Forelimb muscle (tissue), 1 donor: ENCODE measurements at places on chromosomes 12 and 14.

- DNase-seq = no peak
Measured at GRCh38 chr12:27922531-27923139, 49.9 kb downstream of the PTHLH start.

DNA sequence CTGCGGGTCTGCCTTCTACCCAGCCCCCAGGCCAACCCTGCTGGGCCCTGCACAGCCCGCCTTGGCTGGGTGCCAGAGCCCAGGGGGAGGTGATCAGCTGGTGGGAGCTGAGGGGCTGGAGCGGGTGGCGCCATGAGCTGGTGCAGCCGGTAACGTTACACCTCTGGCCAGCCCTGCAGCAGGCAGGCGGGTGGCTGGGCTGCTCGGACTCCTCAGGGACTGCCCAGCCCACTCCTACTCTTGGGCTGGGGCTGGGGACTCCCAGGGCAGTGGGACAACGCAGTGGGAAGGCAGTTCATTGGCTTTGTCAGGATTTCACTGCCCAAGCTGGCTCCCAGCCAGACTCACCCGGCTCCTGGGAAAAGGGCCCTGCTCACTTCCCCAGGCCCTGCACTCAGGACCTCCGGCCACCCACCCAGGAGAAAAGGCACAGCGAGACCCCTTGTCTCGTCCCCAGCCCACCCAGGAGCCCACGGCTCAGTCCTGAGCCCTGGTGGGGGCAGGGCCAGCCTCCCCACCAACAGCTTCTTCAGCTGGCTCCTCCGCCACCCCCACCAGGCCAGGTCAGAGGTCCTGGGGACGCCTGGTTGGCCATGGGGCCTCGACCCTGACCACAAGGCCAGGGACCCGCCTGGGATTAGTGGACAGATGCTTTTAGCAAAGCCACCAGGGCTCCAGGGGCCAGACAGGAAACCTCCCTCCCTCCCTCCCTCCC, 1.0 kb downstream of the PGF start:
- DNase-seq = no peak

- DNase-seq = no peak
Measured at GRCh38 chr12:13443498-13443897, 247.0 kb downstream of the EMP1 start.

- DNase-seq = peak; percentile 99
Measured at GRCh38 chr14:52552063-52552988, at the start of the genes GPR137C and TXNDC16. GPR137C (plus strand) TSS chr14:52552836; CDS start chr14:52553148, 312 bp downstream. TXNDC16 (minus strand) TSS chr14:52552505; CDS start chr14:52543557, 8,948 bp downstream.

GRCh38 chr14:79077096-79077495, 906.9 kb downstream of the NRXN3 start:
- no peak for DNase-seq

DNA sequence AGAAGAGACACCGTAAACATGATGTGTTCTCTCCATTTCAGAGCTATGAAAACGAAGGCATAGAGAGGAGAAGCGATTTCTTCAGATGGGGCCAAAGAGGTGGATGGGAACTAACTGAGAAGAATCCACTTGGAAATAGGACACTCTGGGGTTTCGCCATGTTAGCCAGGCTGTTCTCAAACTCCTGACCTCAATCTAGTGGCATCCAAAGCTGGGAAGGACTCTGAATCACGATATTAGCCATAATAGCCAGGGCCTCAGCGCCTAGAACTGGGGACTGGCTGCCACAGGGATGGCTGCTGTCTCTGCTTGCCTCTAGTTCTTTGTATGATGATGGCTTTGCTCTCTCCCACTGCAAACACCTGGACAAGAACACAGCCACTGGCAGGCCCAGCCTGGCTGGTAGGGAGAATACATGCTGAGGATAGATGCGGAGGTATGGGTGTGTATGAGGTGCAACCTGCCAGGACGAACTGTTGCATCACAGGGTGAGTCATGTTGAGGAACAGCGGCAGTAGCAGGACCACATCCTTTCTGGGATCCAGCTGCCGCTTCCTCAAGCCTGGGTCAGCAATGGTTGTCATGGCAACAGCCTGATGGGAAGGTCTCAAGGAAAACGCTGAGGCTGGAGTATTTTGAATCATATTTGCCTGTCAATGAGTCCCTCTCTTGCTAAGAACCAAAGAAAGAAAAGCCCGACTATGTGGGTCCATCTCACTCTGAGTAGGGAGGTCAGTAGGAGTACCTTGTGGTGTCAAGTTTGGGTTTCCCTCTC, 31.1 kb downstream of the CCDC177 start:
- DNase-seq = no peak

- DNase-seq = no peak
Measured at GRCh38 chr14:68825729-68826128, 32.9 kb upstream of the ZFP36L1 start.

GRCh38 chr12:109875572-109876131, 4.7 kb downstream of the GLTP start:
- no peak for DNase-seq

DNA sequence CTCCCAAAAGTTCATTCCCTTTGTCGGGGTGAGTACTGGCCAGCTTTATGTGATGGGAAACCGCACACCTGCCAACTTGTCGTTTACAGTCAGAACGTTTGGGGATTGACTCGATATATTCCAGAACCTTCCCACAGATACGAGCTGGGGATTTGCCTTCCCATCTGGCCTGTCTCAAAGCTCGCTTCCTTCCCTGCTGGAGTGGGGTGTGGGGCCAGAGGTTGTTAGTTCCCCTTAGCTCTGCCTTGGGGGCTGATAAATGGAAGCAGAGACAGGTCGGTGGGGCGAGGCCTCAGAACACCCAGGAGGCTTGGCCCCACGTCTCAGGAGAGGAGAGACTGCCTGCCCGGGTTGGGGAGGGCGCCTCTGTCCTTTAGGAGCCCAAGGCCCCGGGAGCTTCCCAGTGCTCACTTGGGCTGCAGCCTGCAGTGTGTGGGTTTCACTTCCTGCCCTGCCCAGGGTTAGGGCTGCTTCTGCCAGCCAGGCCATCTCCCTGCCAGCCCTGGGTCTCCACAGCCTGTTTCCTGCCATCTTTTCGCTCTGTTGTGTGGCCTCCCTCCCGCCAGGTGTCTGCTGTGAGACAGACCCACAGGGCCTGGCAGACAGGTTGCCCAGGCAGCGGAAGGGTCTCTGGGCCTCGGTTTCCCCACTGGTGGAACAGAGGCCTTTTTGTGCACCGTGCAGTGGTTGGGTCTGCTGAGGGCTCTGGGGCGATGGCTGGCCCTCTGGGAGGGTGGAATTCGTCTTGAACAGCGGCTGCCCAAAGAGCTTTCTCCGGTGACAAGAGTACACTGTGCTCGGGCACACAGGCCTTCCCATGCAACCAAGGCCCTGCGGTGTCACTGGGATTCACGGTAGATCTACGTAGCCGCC, 8.1 kb upstream of the TEX22 start:
- no peak for DNase-seq

GRCh38 chr12:66713984-66714383, 35.1 kb upstream of the GRIP1 start:
- DNase-seq = no peak

- DNase-seq = no peak
Measured at GRCh38 chr12:124150168-124150567, 144.7 kb upstream of the RFLNA start.

DNA sequence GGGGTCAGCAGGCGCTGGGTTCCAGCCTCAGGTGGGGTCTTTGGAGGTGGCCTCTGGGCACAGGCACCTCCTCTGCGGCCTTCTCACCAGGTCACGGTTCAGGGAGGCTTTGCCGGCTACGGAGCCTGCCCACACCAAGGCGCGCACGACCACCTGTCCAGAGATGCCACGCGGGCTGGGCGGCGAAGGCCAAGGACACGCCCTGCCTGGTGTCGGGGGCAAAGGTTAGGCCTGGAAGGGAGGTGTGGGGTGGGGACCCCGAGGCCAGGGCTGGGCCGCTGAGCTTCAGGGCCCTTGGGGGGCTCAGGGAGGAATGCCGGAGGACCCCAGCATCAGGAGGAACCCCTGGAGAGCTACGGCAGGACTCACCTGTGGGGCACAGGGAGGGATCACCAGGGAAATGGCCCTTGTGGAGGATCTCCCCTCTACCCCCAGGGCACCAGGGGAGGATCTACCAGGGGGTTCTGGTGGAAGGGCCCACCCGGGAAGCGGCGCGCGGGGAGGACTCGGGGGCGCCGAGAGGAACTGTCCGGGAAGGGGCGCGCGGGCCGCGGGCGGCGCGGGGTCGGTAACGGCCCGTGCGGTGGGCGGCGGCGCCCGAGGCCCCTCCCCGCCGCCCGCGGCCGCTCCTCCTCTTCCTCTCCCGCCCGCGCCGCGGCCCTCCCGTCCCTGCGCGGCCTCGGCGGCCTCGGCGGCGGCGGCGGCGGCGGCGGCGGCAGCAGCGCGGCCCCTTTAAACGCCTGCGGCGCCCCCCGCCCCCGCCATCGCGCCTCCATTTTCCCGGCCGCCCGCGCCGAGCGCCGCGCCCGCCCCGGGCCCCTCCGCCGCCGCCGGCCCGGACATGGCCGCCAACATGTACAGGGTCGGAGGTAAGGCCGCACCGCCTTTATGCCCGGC, at the start of gene MTA1:
TSS of gene MTA1 (plus strand) at position 633 of the 897 bp plus-strand sequence. CDS start at position 842, 209 bp downstream.
- DNase-seq = no peak

DNA sequence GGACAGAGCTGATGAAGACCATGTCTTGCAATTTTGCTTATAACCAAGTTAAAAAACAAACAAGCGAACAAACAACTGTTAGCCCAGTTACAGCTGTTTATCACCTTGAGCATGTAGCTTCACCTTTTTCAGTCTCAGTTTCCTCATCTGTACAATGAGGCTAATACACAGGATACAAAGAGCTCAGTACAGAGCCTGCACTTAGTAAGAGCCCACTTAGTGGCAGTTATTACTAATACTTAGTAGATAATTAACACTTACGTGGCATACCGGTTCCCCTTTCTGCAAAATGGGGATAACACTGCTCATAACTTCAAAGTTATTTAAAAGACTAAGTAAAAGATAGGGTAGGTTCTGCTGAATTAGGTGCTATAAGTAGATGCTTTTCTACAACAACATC, 228.0 kb downstream of the MON2 start:
- no peak for DNase-seq

DNA sequence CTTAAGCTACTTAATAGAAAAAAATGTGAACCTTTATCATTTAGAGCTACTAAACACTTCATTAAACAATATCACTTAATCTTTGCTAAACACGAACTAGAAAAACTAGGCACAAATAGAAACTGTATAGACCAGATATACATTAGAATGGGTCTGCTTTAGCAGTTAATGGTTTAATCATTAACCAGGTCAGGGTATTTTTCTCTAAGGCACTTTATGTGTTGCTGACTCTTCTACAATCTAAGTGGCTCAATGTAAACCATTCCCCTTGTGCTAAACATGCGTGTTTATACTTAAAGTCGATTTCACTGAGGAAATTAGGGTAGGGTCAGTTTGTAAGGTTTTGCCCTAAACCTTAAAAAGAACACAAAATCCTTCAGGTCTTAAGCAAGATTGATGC, 29.7 kb downstream of the TMCC3 start:
- no peak for DNase-seq

GRCh38 chr14:61466249-61466904, 145.0 kb downstream of the PRKCH start:
- DNase-seq = no peak

DNA sequence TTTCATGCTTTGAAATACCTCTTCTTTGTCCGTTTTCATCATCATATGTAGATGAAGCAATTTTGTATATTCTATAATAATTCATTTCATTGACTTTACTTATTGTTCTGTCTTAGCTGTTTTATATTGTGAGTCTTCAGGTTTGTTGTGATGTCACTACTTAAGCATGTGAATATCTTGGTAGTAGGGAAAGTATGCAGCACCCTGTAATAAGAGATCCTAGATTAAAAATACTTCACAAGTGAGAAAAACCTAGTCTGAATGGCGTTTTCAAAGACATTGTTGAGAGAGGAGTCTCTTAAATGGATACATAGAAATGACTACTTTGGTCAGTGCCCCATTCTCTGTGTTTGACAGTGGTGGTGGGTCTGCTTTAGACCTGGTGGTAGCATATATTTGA, 61.4 kb downstream of the SLC16A7 start:
- no peak for DNase-seq

- no peak for DNase-seq
Measured at GRCh38 chr12:60803147-60803546, 1207.3 kb downstream of the SLC16A7 start.

DNA sequence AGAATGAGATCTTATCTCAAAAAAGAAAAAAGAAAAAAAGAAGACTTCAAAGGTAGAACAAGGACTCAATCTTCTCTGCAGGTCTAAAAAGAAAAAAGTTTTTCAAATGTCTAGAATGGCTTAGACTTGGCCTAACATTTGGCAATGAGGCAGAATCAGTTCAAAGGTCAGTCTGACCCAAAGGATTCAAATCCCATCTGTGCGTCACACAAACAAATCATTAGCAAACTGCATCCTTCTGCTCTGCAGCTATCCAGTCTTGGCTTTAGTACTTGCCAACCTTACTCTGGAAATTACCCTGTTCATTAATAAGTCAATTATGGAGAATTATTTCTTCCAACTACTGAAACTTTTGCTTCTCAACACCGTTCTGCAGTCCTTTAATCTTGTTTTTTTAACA, 3.1 kb downstream of the YAF2 start:
- no peak for DNase-seq

GRCh38 chr14:53871011-53871410, 85.6 kb downstream of the BMP4 start:
- DNase-seq = no peak

- DNase-seq = no peak
Measured at GRCh38 chr14:60758885-60759284, 24.3 kb downstream of the MNAT1 start.

- DNase-seq = no peak
Measured at GRCh38 chr12:110766311-110767154, 23.8 kb upstream of the PPP1CC start.

DNA sequence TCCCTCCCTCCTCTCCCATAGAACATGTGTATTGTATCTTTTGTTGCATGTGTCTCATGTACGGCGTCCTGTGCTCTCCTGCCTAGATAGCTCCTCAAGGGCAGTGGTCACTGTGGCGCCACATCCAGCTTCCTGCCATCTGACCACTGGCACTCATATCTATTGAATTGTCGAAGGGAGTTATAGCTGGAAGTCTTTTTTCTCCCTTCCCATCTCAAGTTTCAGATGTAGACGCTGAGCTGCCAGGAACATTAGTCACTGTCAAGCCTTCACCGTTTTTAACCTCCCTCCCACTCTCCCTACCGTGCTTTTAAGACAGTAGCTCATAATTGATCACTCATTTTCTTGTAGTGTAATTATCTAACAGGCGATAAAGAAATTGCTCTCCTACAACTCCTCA, 33.0 kb downstream of the MTHFD1 start:
- no peak for DNase-seq

- no peak for DNase-seq
Measured at GRCh38 chr14:56247495-56248200, 129.4 kb downstream of the PELI2 start.
